Head of caudate nucleus (tissue), 42 donors: ENCODE measurements at places on chromosomes 12 and 14.

DNA sequence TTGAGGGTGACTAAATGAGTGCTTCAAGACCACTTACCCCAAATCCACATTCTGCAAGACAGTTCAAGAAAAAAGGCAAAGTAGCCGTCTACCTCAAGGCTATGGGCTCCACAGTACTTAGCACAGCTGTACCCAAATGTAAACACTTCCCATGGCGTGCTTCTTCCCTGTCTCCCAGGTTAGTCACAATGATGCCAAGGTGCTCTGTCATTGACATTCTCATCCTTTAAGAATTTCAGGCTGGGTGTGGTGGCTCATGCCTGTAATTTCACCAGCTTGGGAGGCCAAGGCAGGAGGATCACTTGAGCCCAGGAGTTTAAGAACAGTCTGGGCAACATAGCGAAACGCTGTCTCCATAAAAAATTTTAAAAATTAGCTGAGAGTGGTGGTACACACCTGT, 51.2 kb upstream of the CERS5 start:
- DNase-seq, result no peak

GRCh38 chr12:52352951-52353350, 14.3 kb downstream of the KRT85 start:
- DNase-seq, result no peak

GRCh38 chr14:62301911-62302310, 539.7 kb downstream of the SNAPC1 start:
- no peak for DNase-seq

- DNase-seq, result no peak
Observed at GRCh38 chr12:100138803-100139098, 3.9 kb downstream of the BLTP3B start.

- DNase-seq, result no peak
Observed at GRCh38 chr14:68474741-68475140, 318.1 kb downstream of the ZFP36L1 start.

- DNase-seq, result no peak
Observed at GRCh38 chr12:88763536-88764100, 183.3 kb upstream of the KITLG start.

DNA sequence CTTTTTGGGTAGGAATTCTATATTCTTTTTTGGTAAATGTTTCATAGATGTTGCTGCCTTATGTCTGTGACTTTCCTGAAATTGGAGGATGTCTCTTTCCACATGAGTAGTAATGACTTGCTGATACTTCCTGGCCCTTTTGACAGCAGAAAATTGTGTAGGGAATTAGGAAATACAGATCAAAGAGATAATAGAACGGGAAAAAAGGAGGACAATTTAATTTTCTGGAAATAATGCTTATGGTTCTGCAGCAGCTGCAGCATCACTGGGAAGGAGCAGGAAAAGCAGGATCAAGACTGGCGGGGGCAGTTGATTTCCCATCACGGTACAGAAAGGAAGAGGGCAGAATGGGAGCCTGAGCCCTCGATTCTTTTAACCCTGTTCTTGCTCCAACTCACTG, 68.8 kb upstream of the PZP start:
- no peak for DNase-seq

- peak; percentile 53 for DNase-seq
Observed at GRCh38 chr14:94342334-94342934, 19.3 kb upstream of the SERPINA6 start.

- no peak for DNase-seq
Observed at GRCh38 chr14:95838862-95839261, 37.8 kb upstream of the TUNAR start.

GRCh38 chr12:29204521-29204920, 55.4 kb downstream of the FAR2 start:
- DNase-seq, result no peak

GRCh38 chr14:61695695-61696527, 598 bp downstream of the HIF1A start:
- DNase-seq, result peak; percentile 67

DNA sequence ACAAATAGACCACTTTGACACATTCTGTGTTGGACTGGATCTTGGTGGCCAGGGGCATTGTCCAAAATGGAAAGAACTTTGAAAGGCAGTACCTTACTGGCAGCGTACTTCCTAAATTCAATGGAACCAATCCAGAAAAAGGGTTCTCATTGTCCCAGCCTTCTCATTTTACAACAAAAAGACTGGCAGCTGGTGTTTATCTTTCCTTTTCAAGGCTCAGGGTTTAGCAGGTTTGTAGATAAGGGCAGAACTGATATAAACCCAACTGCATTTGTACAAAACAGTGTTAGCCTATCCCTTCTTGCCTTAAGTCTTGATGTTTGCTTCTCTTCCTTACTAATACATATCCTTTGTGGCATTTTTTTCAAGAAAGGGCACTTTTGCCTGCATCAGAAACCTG, 7.7 kb downstream of the THAP2 start:
- no peak for DNase-seq

GRCh38 chr12:101698800-101699347, 1.4 kb downstream of the CHPT1 start:
- no peak for DNase-seq

GRCh38 chr12:27974735-27975221, 2.2 kb upstream of the PTHLH start:
- no peak for DNase-seq

DNA sequence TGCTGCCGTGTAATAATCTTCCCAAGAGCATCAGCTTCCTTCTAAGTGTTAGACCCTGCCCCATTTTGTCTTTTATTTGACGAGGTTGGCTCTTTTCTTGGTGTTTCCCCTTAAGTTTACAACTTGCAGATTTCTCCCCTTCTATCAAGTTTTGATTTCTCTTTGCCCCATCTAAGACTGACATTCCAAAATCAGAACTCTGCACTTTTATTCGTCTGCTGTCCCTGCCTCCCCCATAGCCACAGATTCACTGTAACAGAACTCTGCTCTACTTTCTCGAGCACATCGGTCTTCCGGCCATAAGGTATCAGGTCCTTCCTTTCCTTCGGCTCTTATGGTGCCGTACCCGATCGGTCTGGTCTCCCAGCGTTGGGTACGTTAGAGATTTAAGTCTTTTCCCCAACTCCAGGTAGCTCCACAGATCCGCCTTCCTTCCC, 563 bp downstream of the DCP1B start:
- no peak for DNase-seq

DNA sequence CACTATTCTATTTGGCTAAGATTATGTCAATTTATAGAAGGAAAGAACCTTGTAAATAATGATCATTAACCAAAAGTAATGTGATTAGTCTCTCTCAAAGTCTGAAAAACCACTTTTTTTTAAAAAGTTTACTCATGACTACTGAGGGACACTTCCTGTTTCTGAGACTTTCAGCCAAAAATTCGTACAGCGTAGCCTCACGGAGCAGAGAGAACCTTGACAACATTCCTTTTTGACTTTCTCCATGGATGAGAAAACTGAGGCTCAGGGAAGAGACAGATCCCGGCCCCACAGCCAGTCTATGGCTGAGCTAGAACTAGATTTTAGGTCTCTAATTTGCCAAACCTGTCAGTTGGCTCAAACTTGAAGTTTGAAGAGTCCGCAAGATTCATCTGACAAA, 68.2 kb downstream of the DAD1 start:
- DNase-seq, result no peak

DNA sequence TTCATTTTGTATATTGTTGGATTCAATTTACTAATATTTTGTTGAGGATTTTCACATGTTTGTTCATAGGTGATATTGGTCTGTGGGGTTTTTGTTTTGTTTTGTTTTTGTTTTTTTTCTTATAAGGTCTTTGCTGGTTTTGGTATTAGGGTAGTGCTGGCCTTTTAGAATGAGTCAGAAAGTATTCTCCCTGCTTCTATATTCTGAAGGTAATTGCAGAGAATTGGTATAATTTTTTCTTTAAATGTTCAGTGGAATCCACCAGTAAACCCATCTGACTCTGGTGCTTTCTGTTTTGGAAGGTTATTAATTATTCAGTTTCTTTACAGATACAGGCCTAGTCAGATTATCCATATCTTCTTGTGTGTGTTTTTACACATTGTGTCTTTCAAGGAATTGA, 8.9 kb downstream of the TOGARAM1 start:
- no peak for DNase-seq

GRCh38 chr14:33560718-33561431, 390.0 kb downstream of the EGLN3 start:
- no peak for DNase-seq

- DNase-seq, result no peak
Observed at GRCh38 chr12:25719505-25719904, 166.4 kb upstream of the LMNTD1 start.

GRCh38 chr12:122137681-122138080, 36.3 kb downstream of the IL31 start:
- no peak for DNase-seq

GRCh38 chr12:5163661-5164060, 120.0 kb downstream of the KCNA5 start:
- no peak for DNase-seq

DNA sequence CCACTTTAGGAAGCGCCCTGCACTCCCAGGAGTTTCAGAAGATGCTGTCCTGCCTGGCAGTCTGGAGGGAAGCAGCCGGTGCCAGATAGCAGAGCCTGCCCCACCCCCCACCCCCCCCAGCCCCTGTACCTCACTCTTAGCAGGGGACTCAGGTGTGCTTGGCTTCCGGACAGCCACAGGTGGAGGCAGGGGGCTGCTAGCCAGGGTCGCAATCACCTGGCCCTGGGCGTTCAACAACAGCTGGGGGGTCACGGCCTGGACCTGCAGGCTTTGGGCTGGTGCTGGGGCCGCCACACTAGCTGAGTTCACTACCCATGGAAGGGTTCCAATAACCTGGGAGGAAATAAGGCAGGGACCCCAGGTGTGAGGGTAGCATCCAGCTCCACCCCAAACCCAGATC, 22.0 kb downstream of the POU6F1 start:
- no peak for DNase-seq

DNA sequence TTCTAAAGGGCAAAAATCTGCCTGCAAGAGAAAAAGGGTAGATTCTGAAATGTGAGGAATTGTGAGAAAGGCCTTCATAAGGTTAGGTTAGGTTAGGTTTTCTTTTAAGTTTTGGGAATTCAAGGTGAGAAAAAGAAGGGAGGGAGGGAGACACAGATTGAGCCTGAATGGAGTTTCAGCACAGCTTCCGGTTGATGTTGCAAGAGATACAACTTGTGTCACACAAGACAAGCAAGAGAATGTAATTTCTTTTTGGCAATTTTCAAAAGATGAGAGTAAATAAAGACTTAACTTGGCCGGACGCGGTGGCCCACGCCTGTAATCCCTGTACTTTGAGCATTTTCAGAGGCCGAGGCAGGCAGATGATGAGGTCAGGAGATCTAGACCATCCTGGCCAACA, 63.8 kb downstream of the CPSF2 start:
- DNase-seq, result no peak

GRCh38 chr12:3726456-3726855, 26.5 kb downstream of the CRACR2A start:
- DNase-seq, result no peak

- no peak for DNase-seq
Observed at GRCh38 chr12:130226771-130227170, 64.5 kb downstream of the FZD10 start.

DNA sequence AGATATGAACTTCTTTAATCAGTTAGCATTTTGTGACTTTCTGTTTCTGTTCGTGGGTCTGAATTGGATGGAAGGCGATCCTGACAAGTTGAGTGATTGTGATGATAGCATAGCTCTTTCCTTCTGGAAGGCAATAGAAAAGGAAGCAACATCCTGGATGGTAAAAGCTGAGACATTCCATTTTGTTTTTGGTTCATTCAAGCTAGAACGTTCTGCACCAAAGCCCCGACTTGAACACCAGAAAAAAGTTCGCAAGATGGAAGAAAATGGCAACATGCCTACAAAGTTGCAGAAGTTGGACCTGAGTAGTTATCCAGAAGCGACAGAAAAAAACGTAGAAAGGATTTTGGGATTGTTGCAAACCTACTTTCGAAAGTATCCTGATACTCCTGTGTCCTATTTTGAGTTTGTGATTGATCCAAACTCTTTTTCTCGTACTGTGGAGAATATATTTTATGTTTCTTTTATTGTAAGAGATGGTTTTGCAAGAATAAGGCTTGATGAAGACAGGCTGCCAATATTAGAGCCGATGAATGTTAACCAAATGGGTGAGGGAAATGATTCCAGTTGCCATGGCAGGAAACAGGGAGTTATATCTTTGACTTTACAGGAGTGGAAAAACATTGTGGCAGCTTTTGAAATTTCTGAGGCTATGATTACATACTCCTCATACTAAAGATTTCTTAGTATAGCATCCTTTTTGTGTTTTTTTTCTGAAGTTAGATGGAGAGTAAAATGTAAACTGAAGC, 896 bp downstream of the EID3 start:
- no peak for DNase-seq

GRCh38 chr12:92000597-92000996, 145.0 kb downstream of the BTG1 start:
- no peak for DNase-seq

DNA sequence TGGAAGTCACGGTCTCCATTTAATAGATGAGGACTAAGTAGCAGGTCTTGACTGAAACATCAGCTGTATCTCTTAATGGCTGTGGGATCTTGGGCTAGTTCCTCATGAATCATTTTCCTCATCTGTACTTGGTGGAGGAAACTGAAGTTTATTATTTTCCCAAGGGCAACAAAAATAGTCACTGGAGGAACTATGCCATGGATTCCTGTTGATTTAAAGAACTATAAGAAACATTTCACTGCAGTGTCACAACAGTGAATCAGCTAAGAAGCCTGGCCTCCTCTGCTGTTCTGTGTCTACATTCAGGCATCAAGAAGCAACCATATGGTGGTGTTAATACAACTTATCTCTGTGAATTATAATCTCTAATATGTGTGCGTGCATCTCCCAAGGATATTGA, 200.5 kb downstream of the STXBP6 start:
- DNase-seq, result no peak

GRCh38 chr12:45634273-45634917, 95.1 kb upstream of the ARID2 start:
- no peak for DNase-seq

DNA sequence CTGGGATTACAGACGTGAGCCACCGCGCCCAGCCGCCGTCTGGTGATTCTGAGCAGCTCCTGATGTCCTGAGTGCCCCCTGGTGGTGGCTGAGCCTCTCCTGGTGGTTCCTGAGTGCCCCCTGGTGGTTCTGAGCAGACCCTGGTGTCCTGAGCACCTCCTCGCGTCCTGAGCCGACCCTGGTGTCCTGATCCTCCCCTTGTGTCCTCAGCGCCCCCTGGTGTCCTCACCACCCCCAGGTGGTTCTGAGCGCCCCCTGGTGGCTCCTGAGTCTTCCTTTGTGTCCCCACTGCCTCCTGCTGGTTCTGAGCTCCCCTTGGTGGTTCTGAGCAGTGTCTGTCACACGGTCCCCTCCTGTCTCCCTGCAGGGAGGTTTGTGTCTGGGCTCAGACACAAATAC, 1304.9 kb downstream of the TMEM121 start:
- no peak for DNase-seq
